T-helper 2 cell treated with Interferon-gamma antibody and Interleukin-4, amounts not matched to agents 100 ng/mL and 5 ng/mL, for 36 hours (primary cell): ENCODE measurements at places on chromosomes 7 and 10. TPM values are rescaled to one million over a fixed set of nuclear protein-coding genes. Genes with fewer than 3 reads are reported as not detected.

Gene OR6B1
- total RNA-seq = not detected in 2 replicates

Gene CPED1
- not detected in 2 replicates for total RNA-seq

Gene SLC35G1
- total RNA-seq = 4.0 and 4.3 TPM in 2 replicates

Gene ATP5MK
- total RNA-seq = 318 and 323 TPM in 2 replicates

Gene NUTM2A
- total RNA-seq = 0.18 and 0.50 TPM in 2 replicates

Gene ITPRID1
- not detected in 2 replicates for total RNA-seq

Gene TET1
- 2.3 and 2.7 TPM in 2 replicates for total RNA-seq

Gene TLX1
- total RNA-seq = not detected in 2 replicates

Gene SRI
- 191 and 196 TPM in 2 replicates for total RNA-seq

Gene ZNF467
- total RNA-seq = not detected in 2 replicates

Gene KCND2
- not detected in 2 replicates for total RNA-seq

Gene GCK
- total RNA-seq = 0.18 and 0.25 TPM in 2 replicates

Gene LIPM
- total RNA-seq = not detected in 2 replicates
